Activated T-cell treated with anti-CD3 and anti-CD28 coated beads for 24 hours (primary cell): ENCODE measurements at places on chromosomes 6 and 20.

DNA sequence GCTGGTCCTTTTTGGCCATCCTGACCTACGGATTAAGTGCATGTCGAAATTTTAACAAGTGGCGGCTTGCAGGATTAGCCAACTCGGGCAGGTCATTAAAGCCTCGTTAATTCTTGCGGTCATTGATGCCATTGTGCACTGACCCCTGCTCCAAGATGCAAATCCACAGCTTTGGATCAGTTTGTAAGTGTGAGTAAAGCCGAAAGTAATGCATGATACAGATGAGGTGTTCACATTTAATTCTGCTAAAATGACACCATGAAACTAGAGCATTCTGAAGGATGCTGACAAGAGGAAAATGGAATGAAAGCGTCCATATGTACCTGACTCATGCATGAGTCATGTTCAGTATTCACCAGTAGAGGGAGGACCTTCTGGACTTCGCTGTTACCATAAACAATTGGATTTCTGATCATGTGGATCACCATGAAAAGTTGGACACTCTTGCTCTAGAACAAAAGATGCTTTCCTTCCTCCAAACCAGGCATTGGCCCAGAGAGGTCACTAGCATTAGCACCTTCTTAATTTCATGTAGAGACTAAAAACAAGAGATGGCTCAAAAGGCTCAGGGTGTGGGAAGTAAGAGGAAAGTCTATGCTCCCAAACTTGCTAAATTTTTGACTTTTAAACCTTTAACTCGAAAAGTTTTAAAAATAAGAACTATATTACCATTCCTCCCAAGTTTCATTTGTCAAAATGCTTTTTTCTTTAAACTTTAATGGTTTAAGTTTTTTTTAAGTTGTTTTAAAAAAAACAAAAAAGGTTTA is 48.0 kb downstream of the MUC22 start:
- DNase-seq = no peak

DNA sequence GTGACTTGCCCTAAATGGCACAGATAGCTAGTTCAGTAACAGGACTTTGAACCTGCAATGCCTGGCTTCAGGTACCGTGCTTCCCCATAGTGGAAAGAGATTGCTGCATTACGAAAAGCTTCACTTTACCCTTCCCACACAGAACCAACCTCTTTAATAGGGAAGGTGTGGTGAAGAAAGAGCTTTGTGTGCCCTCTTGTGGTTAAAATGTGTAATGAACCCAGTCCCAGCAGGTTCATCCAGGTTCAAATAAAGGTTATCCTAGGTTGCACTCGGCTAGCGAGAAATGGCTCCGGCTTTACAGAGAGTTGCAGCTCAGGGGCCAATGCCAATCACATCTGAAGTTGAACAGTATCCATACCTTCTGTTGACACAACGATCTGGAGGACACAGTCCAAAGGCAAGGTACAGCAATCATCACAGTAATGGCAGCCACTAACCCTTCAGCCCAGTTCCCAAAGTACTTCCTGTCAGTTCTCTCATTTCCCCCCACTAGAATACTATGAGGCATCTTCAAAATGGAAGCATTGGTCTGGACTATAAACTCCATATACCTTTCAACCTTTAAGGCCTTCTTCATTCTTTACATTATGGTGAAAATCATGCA is 3.0 kb downstream of the DEFB115 start:
- no peak for DNase-seq

DNA sequence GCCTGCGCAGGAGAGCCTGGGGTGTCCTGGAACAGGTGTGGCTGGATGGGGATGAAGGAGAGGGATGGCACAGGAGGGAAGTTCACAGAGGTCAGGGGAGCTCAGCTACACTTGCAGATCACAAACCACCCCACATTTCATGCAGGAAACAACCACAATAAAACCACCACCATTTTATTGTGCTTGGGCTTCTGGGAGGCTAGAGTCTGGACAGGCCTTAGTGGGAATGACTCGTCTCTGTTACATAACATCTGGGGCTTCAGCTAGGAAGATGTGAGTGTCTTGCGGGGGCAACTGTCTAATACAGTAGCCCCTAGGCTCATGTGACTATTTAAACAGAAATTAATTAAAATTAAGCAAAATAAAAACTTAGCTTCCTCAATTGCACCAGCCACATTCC is 33.4 kb downstream of the SNX5 start:
- no peak for DNase-seq

DNA sequence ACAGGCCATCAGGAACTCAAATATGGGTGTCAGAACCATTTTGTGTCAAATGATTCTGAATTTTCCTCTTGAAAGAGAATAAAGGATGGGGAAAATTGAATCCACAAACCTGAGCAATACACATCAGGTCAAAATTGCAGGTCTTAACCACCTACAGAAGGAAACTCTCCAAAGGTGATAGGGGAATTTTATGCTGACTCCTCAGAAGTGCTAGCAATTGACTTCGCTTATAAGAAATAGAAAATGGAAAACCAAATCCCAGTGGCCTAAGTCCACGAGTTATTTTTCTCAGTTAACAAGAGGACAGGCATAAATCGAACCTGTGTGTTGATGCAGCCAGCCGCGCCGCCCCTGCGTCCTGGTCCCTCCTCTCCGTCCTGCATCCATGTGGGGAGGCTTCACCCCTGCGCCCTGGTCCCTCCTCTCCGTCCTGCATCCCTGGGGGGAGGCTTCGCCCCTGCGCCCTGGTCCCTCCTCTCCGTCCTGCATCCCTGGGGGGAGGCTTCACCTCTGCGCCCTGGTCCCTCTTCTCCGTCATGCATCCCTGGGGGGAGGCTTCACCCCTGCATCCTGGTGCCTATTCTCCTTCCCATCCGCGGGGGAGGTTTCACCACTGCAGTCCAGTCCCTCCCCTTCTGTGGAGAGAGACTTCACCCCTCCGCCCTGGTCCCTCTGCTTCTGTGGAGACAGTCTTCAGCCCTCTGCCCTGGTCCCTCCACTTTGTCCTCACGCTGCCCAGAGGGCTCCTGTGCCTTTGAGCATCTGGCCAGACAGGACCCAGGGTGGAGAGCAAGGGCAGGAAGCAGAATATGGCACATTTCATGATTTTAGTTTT is 230.3 kb downstream of the SMOC2 start:
- DNase-seq = no peak
